ENCODE measurements at places on chromosomes 3 and 15.

GRCh38 chr3:169666376-169667165 lies 3.1 kb upstream of the MECOM start:
- no peak for DNase-seq

GRCh38 chr15:56718560-56718959 lies 14.7 kb downstream of the ZNF280D start:
- no peak for DNase-seq

- no peak for DNase-seq
Observed at GRCh38 chr15:69493406-69493805, 40.8 kb downstream of the RPLP1 start.

GRCh38 chr3:5002871-5003247 lies 23.6 kb downstream of the BHLHE40 start:
- no peak for DNase-seq

- DNase-seq = no peak
Observed at GRCh38 chr15:70271422-70272088, 173.8 kb upstream of the TLE3 start.

GRCh38 chr3:70065696-70066253 lies 66.2 kb downstream of the SAMMSON start:
- DNase-seq = no peak

GRCh38 chr15:51846463-51847230 lies 17.2 kb downstream of the TMOD3 start:
- DNase-seq = no peak

- no peak for DNase-seq
Observed at GRCh38 chr3:194876403-194877095, 190.9 kb downstream of the FAM43A start.

DNA sequence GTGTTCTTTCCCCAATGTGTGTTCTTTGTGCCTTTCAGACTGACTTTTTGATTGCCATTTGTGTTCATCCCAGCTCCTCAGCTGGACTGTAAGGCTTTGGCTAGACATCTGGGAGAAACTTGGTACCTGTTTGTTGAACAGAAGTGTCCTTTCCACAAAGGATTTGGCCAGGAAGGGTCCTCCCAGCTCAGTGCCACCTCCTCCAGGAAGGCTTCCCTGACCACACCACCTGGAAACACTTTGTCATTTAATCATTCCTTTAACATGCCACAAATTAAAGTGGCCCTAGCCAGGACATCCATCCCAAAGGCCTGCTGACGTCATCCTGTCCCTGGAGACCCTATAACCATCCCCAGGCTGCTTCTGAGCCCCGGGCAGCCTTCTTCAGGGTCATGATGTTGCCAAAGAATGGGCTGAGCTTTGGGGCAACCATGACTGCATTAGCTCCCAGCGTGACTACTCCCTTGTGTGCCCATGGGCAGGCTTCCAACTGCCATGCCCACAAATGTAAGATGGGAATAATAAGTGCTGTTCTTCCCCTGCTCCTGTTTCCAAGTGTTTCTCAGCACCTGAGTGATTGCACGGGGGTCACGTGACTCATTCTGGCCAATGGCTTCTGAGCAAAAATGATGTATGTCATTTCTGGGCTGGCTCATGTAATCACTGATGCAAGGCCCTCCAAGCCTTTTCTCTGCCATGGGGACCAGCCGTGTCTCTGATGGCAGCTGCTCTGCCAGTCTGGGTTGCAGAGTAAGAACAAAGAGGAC lies 112.5 kb upstream of the SMAD3 start:
- no peak for DNase-seq

GRCh38 chr3:148758303-148758884 lies 60.7 kb downstream of the AGTR1 start:
- no peak for DNase-seq

DNA sequence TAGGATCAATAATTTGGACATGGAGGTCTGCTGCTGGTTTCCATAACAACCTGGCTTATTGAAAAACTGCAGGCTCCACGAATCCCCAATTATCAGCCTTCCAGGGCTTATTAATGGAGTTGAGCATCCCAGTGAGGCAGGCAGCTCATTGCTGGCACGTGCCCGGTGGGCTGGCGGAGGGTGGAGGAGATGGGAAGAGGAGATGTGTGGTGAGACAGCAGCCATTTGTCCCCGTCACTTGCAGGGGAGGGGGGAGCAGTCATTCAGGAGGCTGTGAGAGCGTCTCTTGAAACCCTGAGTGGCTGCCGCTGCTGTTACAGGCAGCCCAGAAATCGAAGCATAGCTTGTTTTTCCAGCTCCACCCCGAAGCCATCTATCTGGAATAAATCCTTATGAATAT lies 70.6 kb downstream of the GAP43 start:
- DNase-seq = no peak

- no peak for DNase-seq
Observed at GRCh38 chr3:114831861-114832260, 315.2 kb downstream of the ZBTB20 start.

DNA sequence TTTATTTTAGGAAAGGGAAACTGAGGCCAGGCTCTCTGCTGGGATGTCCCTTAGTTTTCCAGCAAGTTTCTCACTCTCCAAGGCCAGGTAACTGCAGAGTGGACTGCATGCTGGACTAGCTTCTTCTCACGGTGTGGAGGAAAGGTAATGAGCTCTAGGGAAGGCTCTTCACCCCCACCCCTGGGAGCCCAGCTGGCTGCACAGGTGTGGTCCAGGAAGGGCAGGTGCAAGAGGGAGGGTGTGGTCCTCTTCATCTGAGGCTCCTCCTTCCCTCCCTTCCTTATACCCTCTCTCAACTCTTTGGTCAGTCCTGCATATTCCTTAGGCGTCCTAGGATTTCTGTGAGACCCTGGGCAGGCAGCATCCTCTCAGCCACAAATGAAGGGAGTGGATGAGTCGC lies 33.9 kb downstream of the RNU5B-1 start:
- DNase-seq = no peak

Data from activated naive CD4-positive, alpha-beta T cell treated with anti-CD3 and anti-CD28 coated beads, Interleukin-2, amount 10 ng/mL, durations not matched to agents 7 days and 5 days (primary cell).